ENCODE measurements at places on chromosomes 1 and 21.

DNA sequence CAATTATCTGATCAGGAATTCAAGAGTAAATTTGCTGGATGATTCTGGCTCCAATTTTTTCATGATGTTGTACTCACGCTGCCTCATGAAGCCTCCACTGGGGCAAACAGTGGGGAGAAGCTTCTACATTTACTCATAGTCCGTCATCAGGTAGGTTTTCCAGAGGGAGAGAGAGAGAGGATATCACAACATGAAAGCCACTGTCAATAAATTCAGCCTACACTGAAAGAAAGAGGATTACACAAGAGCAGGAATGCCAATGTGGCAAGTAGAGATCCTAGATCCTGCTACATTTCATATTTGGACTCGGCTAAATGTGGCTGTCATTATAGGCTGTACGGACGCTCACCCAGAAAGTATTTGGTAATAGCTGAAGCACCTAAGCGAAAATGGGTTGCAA is 819.9 kb downstream of the BRINP3 start:
- no peak for DNase-seq

- no peak for DNase-seq
Observed at GRCh38 chr1:64482720-64483119, 12.8 kb downstream of the CACHD1 start.

DNA sequence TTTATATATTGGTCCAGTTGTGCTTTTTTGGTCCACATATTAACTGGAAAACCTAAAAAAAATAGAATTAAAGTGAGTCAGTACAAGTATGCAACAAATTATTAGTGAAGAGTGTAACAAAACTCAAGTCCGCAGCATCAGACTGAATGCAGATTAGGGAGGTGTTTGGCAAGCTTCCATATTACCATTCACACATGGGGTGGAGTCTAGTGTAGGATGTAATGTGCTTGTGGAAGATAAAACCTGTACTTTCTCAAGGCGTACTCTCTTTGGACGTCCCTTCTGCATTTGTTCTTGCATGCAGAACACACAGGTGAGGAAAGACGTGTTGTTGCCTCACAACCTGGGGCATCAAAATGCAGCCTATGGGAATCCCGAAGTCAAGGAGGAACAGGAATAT is 668.7 kb downstream of the MRPL39 start:
- DNase-seq, result no peak

- no peak for DNase-seq
Observed at GRCh38 chr1:176701151-176701866, 238.3 kb downstream of the PAPPA2 start.

- no peak for DNase-seq
Observed at GRCh38 chr1:23420778-23421177, 3.8 kb downstream of the TCEA3 start.

- no peak for DNase-seq
Observed at GRCh38 chr21:26936641-26937040, 30.2 kb downstream of the ADAMTS5 start.

DNA sequence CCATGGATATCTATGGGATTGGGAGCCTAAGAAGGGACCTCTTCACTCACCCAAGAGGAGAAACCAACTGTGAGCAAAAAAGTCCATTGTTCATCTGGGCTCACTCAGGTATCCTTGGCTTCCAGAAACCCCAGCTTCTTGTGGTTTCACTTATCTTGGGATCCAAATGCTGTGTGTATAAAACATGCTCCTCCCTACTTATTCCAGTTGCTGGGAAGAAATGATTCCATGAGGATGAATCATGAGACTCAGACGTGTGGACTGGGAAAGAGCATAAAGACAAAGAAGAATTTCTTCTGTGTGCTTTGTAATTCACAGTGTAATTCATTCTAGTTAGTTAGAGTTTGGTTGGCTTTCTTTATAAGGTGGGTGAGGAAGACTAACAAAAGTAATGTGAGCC is 283.7 kb downstream of the ZNF648 start:
- DNase-seq, result no peak

DNA sequence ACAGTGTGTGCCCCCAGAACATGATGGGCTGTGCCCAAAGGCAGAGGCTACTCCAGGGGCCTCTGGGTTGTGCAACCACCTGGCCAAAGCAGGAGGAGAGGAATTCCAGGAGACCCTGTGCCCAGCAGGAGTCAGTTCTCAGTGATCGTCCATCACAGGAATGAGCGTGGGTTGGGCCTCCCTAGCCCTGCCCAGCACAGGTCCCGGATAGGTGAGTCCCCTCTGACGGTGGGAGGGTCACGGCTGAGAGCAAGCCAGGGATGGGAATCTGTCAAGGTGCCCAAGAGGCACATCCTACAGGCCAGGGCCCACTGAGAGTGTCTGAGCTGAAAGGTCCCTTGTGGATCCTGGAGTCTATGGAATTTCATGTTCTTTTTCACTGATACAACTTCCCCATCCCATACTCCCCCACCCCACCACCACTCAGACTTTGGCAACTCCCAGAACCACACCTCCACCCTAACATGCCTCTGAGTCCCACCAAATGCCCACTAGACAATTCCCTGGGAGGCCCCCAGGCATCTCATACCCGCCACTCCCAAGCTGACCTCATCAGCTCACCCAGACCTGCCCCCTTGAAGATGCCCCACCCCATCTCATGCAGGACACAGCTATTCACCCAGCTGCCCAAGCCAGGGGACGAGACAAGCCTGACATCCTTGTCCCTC is 3.1 kb downstream of the GJB4 start:
- no peak for DNase-seq

DNA sequence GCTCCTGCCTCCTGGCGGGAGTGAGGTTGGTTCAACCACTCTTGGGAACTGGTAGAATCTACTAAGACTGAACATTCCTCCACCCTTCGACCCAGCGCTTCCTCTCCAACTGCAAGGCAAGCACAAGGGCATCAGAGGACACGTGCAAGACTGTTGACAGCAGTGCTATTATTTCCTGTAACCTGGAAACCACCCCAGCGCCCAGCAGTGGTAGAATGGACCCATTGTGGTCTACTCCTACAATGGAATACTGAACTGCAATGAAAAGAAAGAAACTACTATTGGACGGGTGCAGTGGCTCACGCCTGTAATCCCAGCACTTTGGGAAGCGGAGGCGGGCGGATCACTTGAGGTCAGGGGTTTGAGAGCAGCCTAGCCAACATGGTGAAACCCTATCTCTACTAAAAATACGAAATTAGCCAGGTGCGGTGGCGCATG is 33.0 kb upstream of the TARDBP start:
- DNase-seq, result peak; percentile 72

DNA sequence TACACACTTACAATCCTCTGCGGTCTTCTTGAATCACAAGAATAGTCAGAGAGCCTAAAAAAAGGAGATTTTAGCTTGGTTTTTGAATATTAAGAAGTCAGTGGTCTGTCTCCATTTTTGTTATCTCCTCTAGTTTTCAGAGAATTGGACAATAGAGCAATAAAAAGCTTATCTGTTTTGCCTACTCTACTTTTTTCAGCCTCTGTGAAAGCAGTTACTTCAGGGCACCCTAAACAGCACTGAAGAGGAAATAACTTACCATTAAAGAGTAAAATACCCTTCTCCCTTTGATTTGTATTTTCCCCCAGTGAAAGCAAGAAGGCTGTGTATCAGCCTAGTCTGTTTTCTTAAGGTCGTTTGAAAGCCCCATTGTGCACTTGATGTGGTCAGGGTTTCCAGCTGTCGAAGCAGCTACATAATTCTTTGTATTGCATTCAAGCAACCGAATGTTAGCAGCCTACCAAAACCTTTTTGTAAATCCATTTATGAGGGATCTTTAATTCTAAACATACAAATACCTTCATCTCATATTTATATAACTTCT is 1.0 kb downstream of the NTMT2 start:
- DNase-seq, result no peak

DNA sequence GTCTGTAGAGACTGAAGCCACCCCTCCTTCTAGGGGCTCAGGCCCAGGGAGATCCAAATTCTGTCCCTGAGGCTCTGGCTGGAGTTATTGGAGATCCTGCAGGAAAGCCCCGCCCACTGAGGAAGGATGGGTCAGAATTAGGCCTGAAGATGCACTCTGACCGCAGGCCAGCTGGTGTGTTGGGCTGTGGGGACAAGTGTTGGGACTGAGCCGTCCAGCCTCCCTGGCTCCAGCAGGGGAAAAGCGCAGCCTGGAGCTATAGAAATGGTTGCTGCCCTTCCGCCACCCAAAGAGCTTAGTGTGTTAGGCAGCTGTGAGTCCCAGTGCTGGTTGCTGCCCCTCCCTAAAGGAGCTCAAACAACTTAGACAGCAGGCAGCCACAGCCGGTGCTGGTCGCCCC is 33.0 kb upstream of the PRRX1 start:
- DNase-seq, result no peak

DNA sequence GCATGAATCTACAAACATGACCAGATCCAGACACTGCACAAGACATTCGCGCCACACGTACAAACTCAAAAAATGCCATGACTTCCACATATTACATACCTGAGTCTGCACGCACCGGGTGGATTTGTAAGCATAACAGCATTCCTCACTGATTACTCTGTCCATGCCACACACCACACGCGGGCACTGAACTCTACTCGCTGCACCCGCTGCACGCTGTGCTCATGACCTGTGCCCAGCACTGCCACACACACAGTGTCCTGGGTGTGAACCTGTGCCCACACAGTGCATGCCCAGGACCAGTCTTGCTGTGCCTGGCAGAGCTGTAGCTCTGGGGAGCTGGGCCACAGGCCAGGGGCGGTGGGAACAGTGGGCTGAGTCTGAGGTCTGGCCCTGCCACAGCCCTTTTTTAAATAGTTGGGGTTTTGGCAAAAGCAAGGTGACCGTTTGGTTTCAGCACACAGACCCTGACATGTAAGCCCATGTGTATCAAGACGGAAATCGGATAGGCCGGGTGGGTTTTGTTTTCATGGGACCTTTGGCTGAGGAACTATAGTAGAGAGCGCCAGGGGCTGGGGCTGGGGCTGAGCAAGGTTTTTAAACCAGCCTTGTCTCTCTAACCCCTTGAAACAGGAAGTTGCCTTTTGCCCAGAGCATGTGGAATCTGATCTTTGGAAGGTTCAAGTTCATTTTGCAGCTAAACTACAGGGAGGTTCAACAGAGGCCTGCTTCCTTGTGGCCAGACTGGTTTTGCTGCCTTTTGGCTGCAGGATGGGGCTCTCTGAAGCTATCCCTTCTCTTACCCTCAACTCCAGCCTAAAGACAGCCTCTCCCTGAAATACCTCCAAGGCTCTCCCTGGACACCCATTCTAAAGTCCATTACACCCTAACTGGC is 12.3 kb upstream of the GOLT1A start:
- no peak for DNase-seq

DNA sequence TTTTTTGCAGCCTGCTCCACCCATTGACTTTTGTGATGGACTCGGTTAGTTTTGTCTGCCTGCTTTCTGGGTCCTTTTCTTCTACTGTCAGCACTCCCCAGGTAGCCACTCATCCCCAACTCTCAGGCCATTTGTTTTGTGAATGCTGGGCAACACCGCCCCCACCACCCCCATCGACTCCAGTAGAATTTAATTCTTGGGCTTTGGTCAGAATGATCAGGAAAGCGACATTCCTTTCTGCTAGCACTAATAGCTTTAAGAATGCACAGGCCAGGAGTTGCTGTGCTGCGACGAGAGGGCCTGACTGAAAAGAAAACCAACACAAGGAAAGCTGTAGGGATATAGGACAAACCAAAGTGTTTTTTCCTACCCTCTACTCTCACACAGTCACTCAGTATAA is 144.4 kb downstream of the CDC7 start:
- DNase-seq, result no peak

- no peak for DNase-seq
Observed at GRCh38 chr1:172003766-172004530, 162.7 kb downstream of the DNM3 start.

GRCh38 chr1:228500901-228501871 is 14.0 kb downstream of the RNF187 start:
- peak; percentile 89 for DNase-seq

- DNase-seq, result peak; percentile 86
Observed at GRCh38 chr21:37071561-37072273, 1.2 kb downstream of the PIGP start.

- DNase-seq, result peak; percentile 57
Observed at GRCh38 chr1:169107603-169108208, 1.2 kb downstream of the ATP1B1 start.

GRCh38 chr1:206900149-206900548 is 2.9 kb downstream of the IL24 start:
- no peak for DNase-seq

- DNase-seq, result no peak
Observed at GRCh38 chr1:91591175-91591974, 90.7 kb downstream of the CDC7 start.

DNA sequence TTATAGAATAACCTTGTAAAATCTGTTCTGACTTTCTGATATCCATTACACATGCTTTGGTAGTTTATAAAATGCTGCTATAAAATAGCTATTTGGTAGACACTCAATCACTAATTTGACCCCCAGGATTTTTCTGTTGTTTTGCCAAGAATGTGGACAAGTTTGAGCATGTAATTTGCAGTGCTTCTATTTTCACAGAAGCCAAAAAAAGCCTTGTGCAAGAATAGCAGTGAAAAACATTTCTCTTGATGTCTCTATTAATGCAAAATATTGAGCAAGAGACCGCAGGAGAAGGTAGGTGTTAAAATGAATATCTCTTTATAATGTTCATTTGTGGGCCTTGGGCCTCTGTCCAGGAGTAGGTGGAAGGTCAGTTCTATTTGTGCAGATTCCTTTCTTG is 22.5 kb downstream of the MAP3K7CL start:
- no peak for DNase-seq

- DNase-seq, result no peak
Observed at GRCh38 chr1:232905331-232906034, 44.9 kb upstream of the NTPCR start.

DNA sequence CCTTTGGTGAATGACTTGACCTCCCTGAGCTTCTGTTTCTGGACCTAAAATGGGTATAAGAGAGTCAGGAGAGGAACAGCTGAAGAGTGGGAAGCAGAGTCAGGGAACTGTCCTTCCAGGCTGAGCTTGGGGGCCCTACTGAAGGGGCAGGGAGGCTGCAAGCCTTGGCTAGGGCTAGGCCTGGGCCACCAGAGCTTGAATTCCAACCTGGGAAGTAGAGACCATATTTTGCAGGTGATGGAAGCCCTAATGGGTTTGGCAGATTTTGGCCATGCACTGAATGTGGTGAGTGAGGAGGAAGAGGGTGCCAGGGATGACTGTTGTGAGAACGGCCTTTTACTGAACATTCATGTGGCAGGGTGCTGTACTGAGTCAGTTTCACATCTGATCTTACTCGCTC is 69.4 kb upstream of the KLHDC7A start:
- DNase-seq, result no peak

- peak; percentile 44 for DNase-seq
Observed at GRCh38 chr1:157274698-157275534, 136.7 kb upstream of the ETV3 start.

DNA sequence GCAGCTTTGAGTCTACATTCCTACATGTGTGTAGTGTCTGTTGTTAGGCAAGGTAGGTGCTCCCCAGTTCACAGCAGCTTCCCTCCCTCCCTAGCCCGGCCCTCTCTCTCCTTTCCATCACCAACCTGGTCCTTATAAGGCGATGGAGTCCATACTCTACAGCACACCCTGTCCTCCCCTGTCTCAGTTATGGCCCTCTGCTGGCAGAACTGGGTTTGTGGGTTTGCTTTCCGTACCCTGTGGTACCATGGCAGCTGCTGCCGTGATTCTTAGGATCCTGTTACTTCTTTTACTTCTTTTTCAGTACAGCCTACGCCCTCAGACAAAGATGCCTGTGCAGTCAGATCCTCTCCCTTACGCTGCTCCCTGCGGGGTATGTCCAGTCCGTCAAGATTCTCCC is 31.7 kb downstream of the AK5 start:
- peak; percentile 29 for DNase-seq

Measured in cardiac fibroblast (primary cell).